AG20443 (cell line): ENCODE measurements at places on chromosomes 12 and 14.

DNA sequence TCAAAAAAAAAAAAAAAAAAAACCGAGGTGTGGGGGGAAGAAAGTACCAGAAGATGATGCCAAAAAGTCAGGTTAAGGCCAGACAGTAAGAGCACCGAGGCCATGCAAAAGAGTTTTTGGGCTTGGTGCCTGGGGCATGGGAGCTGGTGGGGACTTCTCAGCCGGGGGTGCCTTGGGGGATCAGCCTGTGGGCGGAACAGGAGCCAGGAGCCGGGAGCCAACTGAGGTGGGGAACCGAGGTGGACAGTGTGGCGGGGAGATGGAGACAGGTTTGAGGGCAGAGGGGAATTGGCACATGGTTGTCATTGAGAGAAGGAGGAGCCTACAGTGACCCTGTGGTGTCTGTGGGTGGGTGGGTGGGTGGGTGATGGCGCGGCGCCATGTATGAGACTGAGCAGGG lies 33.2 kb downstream of the TSPAN11 start:
- DNase-seq, result no peak

DNA sequence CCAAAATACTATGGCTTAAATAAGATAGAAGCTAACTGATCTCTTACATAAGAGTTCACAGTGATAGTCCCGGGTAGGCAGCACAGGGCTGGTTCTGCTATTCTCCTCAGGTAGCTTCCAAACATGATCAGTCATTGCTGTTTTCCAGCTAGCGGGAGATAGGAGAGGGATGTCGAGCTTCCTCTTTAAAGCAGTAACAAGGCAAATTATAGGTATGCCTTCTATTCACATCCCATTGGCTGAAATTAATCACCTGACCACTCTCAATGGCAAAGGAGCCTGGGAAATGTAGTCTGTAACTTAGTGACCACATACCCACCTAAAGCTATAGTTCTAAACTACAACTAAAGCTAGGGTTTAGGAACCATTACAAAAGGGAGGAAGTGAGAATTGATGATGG lies 34.5 kb upstream of the VRK1 start:
- DNase-seq, result peak; percentile 28

DNA sequence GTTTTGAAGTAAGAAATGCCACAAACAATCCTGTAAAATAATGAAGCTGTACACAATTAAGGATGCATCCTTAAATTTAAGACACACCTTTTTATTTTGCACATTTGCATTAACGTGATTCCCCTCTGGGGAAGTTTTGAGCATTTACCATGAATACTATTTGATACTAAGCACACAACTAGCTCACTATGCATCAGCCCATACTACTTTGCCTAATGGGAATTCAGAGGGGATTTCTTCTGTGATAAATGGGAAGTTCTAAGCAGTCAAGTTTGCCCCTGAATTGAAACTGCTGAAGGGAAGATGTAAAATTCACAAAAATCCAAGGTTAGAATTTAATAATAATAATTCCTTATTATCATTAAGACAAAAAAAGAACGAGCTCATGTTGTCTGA lies 27.4 kb downstream of the SINHCAF start:
- DNase-seq, result no peak

- DNase-seq, result no peak
These were observed 1.8 kb downstream of the LYSET start for GRCh38 chr14:93186956-93187355.

- DNase-seq, result no peak
These were observed 292.4 kb downstream of the SYT1 start for GRCh38 chr12:79156846-79157463.

DNA sequence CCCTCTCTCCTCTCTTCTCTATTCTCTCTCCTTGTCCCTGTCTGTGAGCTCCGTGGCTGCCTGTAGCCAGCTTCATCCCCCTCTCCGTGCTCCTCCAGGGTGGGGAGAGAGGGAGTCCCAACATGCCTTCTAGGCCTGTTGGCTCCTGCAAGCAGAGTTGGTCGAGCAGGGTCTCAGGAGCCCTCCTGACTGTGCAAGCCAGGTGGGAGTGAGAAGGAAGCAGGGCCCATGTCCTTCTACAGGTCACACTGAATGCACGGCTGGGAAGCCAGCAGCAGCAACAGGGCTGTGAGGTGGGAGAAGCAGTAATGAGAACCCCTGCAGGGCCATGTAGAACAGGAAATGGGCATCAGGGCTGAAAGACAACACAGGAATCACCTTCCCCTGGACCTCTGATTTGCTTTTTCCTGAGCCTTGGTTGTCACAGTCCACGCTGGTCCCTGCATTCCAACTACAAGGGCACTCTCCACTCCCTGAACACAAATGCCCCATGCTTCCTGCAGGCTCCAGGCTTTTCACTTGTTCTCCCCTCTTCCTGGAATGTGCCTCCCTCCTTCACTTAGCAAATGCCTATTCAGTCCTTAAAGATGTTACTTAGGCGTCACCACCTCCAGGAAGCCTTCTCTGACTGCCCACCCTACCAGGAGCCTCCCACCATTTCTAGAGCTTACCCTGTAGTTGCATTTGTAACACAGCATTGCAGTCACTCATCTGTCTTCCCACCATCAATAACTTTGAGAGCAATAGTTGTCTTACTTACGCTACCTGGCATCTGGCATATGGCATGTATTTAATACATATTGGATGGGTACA lies 51.2 kb downstream of the TSPAN11 start:
- DNase-seq, result no peak

GRCh38 chr14:74647678-74648461 lies 35.8 kb upstream of the LTBP2 start:
- no peak for DNase-seq

GRCh38 chr14:74517731-74518130 lies 24.2 kb downstream of the ISCA2 start:
- DNase-seq, result no peak

DNA sequence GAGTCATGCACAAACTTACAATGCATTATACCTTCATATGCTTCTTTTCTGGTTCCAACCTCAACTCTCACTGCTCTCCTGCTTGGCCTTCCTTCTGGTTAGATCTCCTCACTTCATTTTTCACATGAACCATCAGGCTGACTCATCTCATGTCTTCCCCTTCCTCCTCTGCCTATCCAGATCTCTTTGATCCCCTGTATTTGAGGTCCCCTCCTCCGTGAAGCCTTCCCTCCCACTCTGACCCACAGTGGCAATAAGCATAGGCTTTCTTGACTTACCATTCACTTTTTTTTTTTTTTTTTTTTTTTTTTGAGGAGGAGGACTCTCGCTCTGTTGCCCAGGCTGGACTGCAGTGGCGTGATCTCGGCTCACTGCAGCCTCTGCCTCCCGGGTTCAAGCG lies 14.7 kb upstream of the ASIC1 start:
- no peak for DNase-seq

DNA sequence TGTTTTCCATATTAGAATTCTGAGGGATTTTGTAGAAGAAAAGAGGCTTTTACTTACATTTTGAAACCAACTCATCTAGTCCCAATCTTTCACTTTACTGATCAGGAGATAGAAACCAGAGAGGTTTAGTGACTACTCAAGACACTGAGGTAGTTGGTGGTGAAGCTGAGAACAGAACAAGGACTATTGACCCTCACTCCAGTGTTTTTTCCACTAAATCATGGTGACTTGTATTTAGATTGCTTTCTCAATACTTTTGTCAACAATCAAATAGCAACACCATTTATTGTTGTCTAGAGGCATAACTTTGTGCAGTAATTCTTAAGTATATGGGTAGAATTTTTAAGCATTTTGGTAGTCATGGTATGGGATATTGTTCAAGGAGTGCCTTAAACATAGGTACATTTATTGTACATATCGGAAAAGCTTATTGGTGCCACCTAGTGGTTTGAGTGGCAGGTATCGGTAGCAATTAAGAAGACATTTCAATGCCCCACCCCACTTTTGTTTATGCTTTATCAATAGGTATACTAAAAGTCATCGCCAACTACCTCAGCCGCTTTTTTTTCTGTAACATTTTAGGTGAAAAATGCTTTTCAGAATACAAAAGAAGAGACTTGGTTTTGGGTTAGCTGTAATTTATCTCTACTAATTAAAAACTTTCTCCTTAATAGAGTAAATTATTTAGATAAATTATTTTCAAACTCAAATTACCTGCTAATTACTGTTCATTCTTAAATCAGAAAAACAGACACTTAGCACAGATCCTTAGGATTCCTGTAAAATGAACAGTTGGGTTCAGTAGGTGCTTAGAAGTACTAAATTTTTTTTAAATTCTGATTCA lies 47.3 kb upstream of the PAWR start:
- DNase-seq, result peak; percentile 29

DNA sequence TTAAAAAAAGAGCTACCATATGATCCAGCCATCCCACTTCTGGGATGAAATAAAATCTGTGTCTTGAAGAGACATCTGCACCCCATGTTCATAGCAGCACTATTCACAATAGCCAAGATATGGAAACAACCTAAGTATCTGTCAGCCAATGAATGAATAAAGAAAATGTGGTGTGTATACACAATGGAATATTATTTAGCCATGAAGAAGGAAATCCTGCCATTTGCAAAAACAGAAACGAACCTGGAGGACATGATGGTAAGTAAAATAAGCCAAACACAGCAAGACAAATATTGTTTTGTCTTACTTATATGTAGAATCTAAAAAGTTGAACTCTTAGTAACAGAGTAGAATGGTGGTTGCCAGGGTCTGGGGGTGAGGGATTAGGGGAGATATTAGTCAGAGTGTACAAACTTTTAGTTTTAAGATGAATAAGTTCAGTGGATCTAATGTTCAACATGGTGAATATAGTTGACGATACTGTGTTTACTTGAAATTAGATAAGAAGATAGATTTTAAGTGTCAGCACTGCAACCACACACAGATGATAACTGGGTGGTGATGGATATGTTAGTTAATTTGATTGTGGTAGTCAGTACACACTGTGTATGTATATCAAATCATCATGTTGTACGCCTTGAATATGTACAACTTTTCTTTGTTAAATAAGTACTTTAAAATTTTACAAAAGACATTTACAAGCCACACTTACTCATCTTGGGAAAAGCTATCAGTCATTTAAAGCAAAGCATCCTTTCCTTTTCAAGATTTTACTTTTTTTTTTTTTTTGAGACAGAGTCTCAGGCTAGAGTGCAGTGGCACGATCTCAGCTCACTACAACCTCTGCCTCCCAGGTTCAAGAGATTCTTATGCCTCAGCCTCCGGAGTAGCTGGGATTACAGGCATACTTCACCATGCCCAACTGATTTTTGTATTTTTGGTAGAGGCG lies 89.9 kb downstream of the BICD1 start:
- no peak for DNase-seq

DNA sequence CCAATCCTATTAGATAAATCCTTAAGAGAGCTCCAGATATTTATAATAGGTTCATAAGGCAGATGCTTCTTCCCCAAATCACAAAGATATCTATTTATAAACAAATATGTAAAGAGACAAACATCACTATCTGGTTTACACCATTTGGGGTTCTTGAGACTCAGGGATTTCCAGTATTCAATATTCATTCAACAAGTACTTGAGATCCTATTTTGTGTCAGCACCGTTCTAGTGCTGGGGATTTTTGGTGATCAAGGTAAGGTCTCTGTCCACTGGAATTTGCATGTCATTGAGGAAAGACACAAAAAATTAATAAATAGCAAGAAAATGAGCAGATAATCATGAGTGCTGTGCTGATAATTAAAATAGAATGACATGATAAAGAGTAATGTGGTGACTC lies 222.7 kb upstream of the FOXN3 start:
- no peak for DNase-seq

DNA sequence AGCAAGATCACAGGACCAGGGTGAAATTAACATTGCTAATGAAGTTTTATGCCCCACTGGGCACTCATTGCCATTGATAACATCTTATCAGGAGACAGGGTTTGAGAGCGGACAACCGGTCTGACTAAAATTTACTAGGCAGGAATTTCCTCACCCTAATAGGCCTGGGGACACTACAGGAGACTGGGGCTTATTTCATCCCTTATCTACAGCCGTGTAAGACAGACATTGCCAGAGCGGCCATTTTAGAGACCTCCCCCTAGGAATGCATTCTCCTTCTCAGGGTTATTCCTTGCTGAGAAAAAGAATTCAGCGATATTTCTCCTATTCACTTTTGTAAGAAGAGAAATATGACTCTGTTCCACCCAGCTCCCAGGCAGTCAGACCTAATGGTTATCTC lies 8.3 kb downstream of the OR4K17 start:
- DNase-seq, result no peak

GRCh38 chr14:36204461-36205073 lies 28.0 kb upstream of the PTCSC3 start:
- no peak for DNase-seq

GRCh38 chr12:78085542-78086182 lies 255.0 kb downstream of the NAV3 start:
- DNase-seq, result peak; percentile 39

- DNase-seq, result no peak
These were observed 25.8 kb upstream of the MSI1 start for GRCh38 chr12:120394483-120395367.

- DNase-seq, result no peak
These were observed 16.4 kb downstream of the HDAC7 start for GRCh38 chr12:47803191-47803875.

DNA sequence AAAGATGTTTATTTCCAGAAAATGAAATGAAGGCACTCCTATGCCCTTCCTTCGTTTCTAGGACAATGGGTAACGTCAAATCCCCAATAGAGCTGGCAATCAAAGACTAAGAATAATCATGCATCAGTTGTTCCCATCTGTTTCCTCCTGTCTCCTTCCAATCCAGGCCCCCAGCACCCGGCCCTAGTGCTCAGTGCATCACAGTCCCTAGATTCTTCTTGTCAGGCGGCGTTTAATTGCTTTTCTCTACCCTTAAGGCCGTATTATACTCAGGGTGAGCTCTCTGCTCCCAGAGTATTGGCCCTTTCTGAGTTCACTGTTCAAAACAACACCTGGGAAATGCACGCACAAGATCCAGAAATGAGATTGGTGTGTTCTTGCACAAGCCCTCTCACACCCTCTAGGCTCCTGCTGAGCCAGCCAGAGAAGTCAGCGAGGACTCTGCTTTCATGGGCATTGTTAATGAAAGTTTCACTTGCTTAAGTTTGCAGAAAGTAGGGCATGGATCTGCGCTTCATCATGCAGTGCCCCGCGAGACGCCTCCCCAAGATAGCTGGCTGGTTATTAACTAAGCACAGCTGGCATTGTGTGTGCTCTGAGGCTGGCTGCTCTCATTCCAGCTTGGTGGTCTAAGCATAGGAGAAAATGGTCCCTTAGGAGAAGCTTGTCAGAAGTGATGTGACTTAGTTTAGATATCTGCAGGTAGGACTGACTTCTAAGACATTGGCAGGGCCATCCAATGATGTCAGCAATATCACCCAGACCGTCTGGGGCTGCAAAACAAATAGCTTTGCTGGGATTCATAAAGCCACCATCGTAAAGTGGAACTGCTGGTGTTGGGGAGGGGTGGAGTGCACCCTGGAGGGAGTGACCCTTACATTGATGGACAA lies 28.7 kb downstream of the CRACR2A start:
- DNase-seq, result no peak

DNA sequence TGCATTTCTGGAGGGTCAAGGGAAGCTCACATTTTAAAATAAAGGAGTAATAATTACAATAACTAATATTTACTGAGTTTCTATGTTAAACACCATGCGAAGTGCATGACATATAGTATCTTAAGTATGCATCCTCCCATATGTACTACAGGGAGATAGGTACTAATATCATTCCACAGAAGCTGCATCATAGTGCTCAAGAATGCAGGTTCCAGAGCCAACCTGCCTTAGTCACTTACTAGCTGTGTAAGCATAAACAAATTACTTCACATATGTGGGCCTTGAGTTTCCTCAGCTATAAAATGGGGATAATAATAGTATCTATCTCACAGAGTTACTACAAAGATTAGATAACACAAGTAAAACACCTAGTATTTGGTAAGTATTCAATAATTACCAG lies 18.3 kb downstream of the ARMH4 start:
- DNase-seq, result peak; percentile 30
